ENCODE measurements at places on chromosomes 12 and 14.

DNA sequence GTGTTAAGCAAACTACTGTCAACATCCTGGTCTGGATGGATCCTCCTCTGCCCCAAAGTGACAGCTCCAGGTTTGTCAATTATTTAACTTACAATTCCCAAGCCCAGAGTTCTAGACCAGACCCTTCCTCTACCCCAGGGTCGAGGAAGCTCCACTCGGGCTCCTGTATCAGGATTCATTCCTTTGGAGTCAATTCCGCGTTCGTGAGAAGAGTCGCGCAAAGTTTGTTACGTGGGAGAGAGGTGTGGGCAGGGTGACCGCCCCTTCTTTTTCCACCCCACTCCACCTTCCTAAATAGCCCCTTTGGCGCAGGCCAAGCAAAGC is 479 bp downstream of the SEL1L start:
- no peak for DNase-seq

DNA sequence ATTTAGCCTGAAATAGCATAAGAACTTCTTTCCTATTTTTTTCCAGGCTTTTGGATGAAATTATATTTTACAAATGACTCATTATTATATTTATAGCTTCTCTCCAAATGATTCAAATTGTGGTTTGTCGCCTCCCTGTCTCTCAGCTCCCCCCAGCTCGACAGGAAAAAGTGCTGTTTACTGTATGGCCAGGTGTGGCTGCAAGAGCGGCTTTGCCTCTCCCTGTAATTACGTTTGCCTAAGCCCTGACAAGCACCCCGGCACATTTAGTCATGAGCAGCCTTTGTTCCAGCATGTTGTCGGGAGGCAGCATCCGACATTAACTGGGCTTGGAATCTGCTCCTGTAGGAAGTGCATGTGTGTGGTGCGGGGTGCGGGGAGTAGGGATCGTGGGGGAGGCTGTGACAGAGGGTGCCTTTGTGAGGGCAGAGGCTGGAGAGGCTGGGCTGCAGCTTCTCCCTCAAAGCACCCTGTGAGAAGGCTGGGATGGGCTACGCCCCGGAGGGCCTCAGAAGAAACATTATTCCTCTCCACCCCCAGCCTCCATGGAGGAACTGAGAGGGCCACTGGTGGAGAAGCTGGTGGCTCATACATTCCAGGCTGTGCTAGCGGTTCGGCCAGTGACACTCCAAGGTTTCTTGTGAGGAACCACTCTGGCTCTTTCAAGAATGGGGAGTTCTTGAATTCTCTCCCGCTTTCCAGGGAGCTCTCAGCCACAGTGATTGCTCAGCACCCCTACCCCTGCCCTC is 42.1 kb upstream of the CTDSP2 start:
- DNase-seq: no peak

- no peak for DNase-seq
These were observed 33.8 kb downstream of the CCDC38 start for GRCh38 chr12:95908573-95908972.

GRCh38 chr12:50282721-50283228 is 545 bp downstream of the LIMA1 start:
- no peak for DNase-seq

DNA sequence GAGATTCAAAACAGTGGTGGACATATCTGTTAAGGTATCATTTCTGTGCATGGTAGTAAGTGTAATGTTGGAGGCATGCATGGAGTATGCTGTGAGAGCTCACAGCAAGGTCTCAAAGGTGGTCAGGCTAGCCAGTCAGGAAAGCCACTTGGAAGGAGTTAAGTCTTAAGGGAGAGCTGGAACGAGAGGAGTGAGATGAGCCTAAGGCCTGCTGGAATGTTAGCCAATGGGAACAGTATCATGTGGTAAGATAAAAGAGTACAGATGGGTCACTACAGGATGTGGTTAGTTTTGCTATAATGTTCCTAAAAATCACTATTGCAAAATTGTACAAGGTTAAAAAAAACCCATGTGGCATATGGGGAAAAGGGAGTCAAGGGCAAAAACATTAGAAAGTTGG is 311.7 kb upstream of the E2F7 start:
- no peak for DNase-seq

- no peak for DNase-seq
These were observed 207.2 kb upstream of the SRRM4 start for GRCh38 chr12:118773956-118774723.

- DNase-seq: no peak
These were observed 334.3 kb upstream of the FBXO33 start for GRCh38 chr14:39766397-39767000.

GRCh38 chr14:58054100-58054499 is 97.9 kb downstream of the ARMH4 start:
- DNase-seq: no peak

DNA sequence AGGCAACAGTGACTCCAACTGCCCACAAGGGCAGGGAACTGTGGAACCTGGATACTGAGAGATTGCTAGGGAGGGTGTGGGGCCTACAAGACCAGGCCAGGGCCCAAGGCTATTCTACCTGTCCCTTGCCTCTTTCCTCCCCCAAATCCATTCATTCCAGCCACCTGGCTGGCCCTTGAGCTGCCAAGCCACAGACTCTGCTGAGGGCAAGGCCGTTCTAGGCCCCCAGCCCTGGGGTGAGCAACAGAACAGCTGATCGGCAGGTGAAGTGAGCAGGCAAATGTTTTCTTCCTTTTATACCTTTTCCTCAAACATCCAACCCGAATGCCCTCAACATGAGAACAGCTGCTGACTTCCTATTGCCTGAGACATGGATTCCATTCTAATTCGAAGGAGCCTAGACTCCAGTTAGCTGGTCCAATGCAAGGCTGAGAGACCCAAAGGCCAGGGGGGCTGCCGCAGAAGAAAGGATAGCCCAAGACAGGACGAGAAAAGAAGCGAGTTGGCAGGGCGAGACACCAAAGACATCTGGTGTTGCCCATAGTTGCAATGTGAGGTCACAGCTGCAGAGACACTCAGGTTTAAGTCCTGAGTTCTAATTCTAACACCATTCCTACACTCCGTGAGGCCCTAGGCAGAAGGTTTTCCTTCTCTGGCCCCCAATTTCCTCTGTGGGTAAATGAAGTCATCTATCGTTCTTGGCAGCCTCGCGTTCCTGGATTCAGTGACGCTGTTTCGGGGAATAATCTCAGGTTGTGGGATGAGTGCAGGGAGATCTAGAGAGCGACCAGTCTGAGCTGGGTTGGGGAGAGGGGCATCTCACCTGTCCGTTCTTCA is 1.7 kb downstream of the C1QL4 start:
- DNase-seq: no peak

DNA sequence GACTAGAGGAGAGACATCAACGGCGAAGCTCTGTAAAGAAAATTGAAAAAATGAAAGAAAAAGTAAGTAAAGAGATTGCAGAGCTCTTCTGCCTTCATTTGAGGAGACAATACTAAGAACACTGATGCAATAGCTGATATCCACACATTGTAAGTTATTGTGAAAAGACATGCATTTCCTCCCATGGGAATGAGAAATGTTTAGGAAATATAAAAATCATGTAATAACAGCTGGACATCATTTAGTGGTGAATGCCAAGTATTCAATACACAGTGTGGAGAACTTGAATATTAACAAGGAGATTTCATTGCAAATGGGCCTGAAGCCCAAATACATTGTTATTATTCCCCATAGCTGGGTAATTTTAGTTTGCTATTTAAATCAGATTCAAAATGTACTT is 179.2 kb downstream of the KICS2 start:
- no peak for DNase-seq

- DNase-seq: no peak
These were observed 142.8 kb downstream of the SLC8A3 start for GRCh38 chr14:70045844-70046535.

DNA sequence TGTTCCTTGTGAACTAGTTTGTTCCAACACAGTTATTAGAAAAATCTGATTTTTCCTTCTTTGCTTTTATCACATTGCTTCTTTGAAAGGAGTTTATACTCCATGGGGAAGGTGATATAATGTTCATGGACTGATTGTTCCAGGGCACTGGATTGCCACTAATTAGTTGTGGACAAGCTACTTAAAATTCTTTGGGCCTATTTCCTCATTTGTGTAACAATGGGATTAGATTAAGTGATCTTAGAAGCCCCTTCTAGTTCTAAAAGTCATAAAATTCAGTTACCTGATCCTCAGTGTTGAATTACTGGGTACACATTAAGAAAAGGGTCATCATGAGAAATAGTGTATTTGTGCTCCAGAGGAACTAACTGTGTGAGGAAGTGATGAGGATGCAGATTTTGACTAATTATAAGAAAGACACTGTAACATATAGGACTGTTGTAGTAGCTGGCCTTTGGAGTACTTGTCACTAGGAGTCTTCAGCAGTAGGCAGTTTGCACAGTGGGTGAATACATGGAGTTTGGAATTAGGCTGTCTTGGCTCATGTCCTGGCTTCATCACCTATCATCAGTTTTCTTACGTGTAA is 82.2 kb downstream of the MIA2 start:
- DNase-seq: no peak

GRCh38 chr12:132952371-132953162 is 3.5 kb downstream of the ZNF605 start:
- DNase-seq: no peak

GRCh38 chr14:100532906-100533655 is 54.1 kb downstream of the BEGAIN start:
- DNase-seq: no peak

- DNase-seq: no peak
These were observed 572.0 kb upstream of the ATP2B1 start for GRCh38 chr12:90280564-90281058.

GRCh38 chr12:10889226-10889625 is 5.2 kb upstream of the PRH1 start:
- no peak for DNase-seq

DNA sequence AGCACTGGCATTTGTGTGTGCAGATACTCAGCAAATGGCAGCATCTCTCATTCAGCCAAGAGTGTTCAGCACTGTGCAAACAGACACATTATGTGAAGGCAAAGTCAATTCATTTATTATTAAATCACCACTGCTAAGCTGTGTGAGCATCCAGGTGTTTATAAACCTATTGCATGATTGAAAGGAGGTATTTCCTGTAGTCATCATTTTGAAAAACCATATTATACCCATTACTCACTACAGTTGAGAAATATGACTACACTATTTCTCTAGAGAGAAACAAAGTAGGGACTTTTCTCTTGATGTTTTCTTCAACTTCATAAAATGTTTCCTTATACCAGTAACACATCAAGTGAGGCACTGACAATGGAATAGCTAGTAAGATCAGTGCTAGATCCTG is 13.7 kb downstream of the SPX start:
- no peak for DNase-seq

- DNase-seq: no peak
These were observed 35.3 kb downstream of the GAS2L3 start for GRCh38 chr12:100608776-100609175.

GRCh38 chr14:84453307-84453950 is 1076.5 kb upstream of the FLRT2 start:
- DNase-seq: no peak

DNA sequence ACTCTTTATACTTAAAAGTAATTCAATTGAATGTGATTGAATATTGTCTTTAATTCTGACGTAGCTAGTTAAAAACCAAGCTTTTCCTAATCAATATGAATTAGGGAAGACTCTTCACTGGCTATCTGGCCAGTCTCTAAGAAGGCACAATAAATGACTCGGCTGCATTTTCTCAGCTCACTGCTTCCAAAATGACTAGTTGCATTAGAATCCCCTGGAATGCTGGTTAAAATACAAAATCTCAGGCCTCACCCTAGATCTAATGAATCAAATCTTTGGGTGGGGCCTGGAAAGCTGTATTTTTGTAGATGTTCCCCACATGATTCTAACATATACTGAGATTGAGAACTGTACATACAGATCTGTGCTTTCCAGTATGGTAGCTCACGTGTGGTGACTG is 242.1 kb downstream of the CHST11 start:
- no peak for DNase-seq

DNA sequence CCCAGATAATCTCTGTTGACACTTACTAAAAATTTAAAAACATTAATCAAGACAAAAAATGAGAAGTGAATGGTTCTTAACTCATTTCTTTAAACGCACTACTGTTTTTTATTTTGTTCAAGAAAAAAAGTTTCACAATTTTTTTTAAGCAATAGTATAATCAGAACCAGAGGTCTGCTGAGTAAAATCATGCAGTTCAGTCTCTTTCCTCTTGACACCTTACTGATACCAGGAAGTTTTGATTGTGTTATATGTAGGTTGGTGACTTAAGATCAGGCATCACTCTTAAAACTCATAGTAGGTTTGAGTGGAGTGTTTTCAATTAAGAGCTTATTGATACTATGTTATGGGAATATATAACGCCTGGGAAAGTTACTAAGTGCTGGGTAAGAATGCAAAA is 121.4 kb downstream of the TRMT5 start:
- DNase-seq: no peak

DNA sequence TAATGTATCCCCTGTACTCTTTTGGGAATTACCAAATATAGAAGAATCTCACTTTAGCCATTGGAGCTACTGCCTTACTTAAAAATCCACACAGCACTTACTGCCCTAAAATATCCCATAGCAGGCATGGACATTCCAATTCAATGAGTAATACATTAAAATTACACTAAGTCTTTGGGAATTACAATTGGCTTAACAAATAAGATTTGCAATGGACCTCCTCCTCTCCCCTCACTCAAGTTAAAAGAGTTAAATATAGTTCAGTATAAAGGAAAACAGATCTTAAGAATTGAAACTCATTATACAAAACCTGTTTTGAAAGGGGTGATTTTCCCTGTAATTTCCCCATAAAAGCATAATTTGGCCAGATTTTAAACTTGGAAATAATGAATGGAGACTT is 477.1 kb downstream of the SLC16A7 start:
- no peak for DNase-seq

DNA sequence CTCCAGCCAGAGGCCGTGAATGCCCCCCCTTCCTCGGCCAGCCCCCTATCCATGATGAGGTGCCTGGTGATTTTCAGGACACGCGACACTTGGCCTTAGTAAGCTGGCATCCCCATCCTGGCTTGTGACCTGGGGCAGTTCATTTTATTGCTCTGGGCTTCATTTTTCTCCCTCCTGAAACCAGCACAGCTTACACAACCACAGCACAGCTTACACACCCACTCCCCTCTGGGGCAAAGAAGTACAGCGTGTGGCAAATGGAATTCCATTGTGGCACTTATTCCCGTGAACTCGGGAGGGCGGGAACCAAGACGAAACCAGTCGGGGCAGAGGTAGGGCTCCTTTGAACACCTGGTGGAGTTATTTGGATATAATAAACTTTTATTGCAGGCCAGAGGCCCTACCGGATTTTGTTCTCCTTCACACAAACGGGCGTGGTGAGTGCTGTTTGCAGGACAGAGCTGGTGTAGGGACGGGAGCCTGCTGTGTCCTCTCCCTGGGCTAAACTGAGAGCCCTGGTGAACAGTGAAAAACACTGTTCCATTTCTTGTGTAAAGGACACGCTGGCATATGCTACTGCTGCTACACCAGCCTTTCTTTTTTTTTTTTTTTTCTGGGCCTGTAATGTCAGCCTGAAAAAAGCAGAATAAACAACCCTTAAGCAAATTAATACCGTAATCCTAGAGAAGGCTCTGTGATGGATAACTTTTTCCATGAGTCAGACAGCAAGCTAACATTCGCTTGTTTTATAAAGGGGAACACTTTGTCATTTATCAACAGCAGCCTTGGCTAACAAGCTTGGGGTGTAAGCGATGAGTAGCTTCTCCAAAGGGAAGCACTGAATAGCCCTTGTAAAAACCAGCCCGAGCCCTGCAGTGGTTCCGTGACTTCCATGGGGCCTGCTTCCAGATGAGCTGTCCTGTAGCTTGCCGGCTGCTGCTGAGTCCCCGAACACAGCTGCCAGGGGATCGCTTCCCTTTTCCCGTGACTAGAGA is 29.3 kb downstream of the CD9 start:
- DNase-seq: no peak
